Activated CD4-positive, alpha-beta T cell treated with anti-CD3 and anti-CD28 coated beads, Interleukin-10, Interleukin-2, amounts not matched to agents 100 ng/mL and 50 ng/mL, durations not matched to agents 16 hours and 8 hours (primary cell): ENCODE measurements at places on chromosomes 2 and 18.

DNA sequence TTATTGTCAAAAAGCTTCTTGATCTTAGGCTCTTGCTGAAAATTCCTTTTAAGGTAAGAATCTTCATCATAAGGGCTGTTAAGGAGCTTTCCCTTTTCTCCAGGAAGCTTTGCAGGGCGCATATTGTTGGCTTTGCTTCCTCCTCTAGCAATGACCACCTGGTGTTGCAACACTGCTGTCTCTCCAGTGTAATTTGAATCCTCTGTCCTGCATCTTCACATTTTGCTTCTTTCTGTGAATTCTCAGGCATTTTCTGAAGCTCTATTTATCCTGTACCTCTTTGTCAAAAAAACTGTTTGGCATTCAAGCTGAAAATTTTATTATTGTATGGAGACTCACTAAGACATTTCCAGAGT lies 533.1 kb upstream of the CHAC2 start:
- DNase-seq, result no peak

- no peak for DNase-seq
Measured at GRCh38 chr18:58966005-58966677, 101.5 kb downstream of the ZNF532 start.

- no peak for DNase-seq
Measured at GRCh38 chr2:66679442-66679841, 244.5 kb downstream of the MEIS1 start.

DNA sequence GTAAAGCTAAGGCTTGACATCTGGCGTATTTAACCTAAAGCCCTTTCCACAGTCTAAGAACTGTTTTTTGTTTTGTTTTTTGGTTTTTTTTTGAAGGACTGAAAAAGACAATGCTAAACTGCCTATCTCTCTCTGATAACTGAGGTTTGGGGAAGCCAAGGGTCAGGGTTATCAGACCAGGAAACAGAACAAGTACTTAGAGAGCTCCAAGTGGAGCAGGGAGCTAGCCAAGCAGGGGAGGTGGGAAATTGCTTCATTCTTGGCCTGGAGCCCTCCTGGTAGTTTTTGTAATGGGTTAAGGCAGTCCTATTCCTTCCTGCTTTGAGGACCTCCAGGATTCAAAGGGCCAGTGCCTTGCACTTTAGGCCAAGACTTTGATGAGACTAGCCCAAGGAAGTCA lies 154.3 kb upstream of the LTBP1 start:
- no peak for DNase-seq

DNA sequence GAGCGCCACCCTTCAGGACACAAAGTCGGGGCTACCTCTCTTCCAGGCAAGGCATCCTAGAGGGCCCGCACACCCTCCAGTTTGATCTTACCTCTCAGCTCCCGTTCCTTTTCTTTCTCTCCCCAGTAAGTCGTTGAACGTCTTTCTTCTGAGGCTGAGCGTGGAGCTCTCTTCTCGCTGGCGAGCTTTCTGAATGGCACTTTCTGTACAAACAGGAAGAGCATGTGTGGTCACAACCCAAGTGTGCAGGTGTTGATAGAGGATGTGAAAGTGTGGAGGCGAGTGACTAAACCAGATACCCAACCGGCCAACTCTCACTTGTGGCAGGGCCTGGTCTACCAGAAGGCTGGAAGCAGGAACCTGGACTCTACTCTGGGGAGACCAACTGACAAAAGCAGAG lies at the start of gene AFF3:
AFF3 (minus strand) TSS at position 198 of the 400 bp plus-strand sequence. CDS start 38,136 bp downstream, outside the sequence.
- peak; percentile 86 for DNase-seq

DNA sequence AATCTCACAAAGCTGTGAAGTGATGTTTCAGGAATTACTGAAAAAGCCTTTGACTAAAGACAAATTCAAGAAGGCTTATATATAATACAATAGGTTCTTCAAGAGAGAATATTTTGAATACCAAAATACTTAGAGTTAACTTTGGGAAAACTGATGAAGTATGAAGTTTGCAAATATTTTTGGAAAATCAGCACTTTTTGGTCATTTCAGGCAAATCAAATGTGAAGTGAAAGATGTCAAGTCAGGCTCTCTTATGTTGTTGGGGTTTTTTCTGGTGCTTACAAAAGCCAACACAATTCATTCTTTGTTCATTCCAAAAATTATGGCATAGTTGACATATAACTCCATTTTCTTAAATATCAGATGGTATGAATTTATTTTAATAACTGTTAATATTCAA lies 14.7 kb upstream of the ASNSD1 start:
- no peak for DNase-seq

GRCh38 chr18:57813245-57813644 lies 10.1 kb upstream of the ATP8B1 start:
- no peak for DNase-seq

DNA sequence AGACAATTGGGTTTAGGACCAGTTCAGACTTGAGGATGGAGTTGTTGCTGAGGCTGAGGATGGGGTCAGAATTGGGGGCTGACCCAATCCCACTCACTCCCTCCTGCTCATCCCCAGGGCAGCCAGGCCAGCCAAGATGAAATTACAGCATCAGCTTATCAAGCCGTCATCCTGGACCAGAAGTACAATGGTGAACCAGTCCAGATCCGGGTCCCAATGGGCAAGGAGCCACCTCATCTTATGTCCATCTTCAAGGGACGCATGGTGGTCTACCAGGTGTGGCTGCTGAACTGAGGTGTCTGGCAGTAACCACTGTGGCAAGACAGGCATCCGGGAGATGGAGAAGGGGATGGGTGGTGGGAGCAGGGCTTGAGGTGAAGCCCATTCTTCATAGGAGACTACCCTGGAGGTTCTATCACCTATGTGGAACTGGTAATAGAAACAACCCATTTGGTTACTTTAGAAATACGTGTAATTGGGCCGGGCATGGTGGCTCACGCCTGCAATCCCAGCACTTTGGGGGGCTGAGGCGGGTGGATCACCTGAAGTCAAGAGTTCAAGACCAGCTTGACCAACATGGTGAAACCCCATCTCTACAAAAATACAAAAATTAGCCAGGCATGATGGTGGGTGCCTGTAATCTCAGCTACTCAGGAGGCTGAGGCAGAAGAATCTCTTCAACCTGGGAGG lies 13.9 kb downstream of the VIL1 start:
- no peak for DNase-seq

DNA sequence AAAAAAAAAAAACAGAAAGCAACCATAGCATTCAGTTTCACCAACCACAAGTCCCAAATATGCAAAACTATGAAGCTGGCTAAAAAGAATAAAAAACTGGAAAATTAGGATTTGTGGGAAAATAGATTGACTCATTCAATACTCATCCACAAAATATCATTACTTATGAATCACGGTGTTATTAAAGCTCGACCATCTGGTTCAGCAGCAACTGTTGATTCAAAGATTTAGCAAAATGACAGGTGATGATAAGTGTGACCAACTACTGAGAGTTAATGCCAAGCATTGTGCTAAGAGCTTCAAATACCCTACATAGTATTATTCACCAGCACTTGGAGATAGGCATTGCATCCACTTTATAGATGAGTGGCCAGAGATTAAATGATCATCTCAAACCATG lies 26.2 kb upstream of the XDH start:
- no peak for DNase-seq

- DNase-seq, result no peak
Measured at GRCh38 chr2:52732849-52733395, 1034.7 kb upstream of the CHAC2 start.

DNA sequence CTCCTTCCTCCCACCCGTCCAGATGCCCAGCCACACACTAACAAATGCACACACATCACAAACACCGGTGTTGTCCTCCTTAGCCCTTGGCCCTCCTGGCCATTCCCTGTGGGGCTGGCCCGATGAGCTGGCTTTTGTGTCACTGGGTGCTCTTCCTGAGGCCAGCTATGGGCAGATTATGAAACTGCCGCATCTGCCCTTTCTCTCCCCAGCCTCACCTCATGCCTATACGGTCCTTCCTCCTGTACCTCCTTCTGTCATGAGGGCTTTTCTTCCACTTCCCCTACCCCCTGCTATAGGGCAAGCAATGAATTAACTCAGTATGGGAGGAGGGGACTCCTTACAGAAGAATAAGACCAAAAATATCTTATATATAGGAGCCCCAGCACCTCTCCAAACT lies 10.3 kb upstream of the INO80C start:
- no peak for DNase-seq

- DNase-seq, result no peak
Measured at GRCh38 chr2:165237056-165237455, 2.2 kb upstream of the SCN2A start.

GRCh38 chr18:8519102-8519501 lies 90.1 kb upstream of the RAB12 start:
- DNase-seq, result no peak

- no peak for DNase-seq
Measured at GRCh38 chr18:38243291-38243690, 677.7 kb upstream of the CELF4 start.

- peak; percentile 89 for DNase-seq
Measured at GRCh38 chr2:120287183-120288015, 34.7 kb downstream of the RALB start.

DNA sequence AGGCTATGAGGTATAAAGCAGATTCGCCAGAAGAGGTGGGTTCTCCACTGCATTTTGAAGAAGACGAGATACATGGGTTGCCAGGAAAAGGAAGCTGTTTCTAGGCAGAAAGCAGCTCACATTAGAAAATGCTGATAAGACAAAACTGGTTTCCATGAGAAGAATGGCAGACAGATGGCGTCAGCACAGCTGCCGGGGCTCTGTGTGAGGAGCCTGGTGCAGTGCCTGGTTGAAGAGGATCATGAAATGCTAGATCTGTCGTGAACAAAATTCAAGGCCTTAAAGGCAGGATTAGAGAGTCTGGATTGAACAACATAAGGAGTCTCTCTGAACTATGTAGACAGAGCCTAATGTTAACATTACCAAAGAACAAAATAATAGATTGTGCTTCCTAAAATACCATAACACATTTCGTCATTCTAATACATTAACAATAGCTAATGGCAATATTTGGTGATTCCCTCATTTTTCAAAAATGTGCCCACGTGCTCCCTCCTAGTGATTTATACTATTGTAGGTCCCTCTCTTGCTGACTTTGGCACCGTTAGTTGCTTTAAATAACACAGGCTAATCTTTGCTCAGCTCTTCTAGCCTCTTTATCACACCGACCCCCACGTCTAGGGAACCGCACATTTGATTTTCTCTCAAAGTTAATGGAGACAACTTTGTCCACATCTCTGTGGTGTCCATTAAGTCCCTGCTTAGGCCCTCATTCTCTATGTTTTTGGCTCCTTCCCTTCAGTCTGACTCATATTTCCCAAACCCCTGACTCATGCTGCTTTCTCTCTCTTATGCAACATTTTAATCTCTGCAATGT lies 38.2 kb downstream of the EFEMP1 start:
- no peak for DNase-seq

DNA sequence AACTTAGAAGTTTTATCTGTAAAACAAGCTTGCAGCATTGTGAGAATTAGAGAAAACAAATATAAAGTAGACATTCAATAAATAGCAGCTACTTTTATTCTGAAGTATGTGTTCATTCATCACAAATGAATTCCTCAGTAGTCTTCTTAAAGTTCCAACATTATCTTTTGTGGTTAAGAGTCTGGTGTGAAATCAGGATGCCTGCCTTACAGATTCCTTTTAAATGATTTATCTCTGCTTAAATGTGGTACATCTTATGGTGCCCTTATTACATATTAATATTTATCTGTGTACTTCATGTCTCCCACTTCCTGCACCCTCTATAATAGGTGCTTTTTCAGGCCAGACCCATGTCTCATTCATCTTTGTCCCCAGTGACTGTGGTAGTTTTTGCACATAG lies 595.0 kb downstream of the STK39 start:
- DNase-seq, result no peak
